Activated CD4-positive, alpha-beta T cell treated with anti-CD3 and anti-CD28 coated beads, Interleukin-2, amount 50 U/mL, for 48 hours (primary cell): ENCODE measurements at places on chromosomes 6 and 20.

- no peak for DNase-seq
These were observed 27.5 kb downstream of the TGM2 start for GRCh38 chr20:38137441-38138037.

DNA sequence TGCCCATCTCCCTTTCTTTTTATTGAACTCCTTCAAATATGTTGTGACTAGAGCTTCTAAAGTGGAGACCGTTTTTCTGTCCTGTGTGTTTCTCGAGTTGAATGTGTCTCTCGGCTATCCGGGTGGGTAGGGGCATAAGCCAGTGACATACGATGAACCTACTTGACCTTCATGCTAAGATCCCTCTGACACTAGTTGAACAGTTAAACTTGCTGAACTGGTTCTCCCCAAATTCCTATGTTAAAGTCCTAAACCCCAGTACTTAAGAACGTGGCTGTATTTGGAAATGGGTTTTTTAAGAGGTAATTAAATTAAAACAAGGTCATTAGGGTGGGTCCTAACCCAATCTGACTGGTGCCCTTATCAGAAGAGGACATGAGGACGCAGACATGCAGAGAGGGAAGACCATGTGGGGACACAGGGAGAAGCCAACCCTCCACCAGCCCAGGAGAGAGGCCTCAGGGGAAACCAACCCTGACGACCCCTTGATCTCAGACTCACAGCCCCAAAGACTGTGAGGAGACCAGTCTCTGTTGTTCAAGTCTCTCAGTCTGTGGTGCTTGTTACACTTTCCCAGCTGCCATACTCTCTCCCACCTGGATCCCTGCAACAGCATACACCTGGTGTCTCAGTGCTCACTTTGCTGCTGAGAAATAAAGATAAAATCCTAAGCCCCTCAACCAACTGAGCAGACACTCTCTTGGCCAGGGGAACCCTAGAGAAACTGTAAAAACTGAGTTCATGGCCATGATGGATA lies 208.4 kb downstream of the MYLK4 start:
- DNase-seq: no peak

- no peak for DNase-seq
These were observed 58.6 kb downstream of the TGM2 start for GRCh38 chr20:38106461-38106860.

GRCh38 chr6:25016014-25016720 lies 80.4 kb upstream of the RIPOR2 start:
- no peak for DNase-seq

DNA sequence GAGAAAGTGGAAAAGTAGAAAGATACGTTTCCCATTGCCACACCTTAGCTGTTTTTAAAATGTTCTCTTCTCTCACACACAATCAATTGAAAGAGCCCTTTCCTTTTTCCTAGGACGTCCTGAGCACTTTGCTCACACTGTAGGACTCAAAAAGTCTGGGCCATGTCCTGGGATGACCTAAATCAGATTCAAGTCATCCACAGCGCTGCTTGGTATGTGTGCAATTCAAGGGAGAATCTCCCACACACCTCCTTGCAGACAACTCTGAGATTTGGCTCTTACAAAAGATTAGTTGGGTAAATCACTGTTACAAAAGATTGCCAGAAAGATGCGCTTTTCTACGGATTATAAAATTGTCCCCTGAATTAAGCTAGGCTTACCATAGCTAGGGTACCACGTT lies 130.1 kb downstream of the RNASET2 start:
- no peak for DNase-seq

- DNase-seq: no peak
These were observed 56.1 kb upstream of the FOXQ1 start for GRCh38 chr6:1255636-1256365.

- no peak for DNase-seq
These were observed 277.6 kb upstream of the RNF217 start for GRCh38 chr6:124684621-124685020.

- no peak for DNase-seq
These were observed 348.3 kb upstream of the ZFP64 start for GRCh38 chr20:52539891-52540290.

GRCh38 chr6:72792692-72793091 lies 170.8 kb downstream of the KCNQ5 start:
- DNase-seq: no peak

GRCh38 chr6:74534465-74535211 lies 671.2 kb downstream of the COL12A1 start:
- no peak for DNase-seq

- no peak for DNase-seq
These were observed 50.2 kb downstream of the CEP162 start for GRCh38 chr6:84177241-84177640.

DNA sequence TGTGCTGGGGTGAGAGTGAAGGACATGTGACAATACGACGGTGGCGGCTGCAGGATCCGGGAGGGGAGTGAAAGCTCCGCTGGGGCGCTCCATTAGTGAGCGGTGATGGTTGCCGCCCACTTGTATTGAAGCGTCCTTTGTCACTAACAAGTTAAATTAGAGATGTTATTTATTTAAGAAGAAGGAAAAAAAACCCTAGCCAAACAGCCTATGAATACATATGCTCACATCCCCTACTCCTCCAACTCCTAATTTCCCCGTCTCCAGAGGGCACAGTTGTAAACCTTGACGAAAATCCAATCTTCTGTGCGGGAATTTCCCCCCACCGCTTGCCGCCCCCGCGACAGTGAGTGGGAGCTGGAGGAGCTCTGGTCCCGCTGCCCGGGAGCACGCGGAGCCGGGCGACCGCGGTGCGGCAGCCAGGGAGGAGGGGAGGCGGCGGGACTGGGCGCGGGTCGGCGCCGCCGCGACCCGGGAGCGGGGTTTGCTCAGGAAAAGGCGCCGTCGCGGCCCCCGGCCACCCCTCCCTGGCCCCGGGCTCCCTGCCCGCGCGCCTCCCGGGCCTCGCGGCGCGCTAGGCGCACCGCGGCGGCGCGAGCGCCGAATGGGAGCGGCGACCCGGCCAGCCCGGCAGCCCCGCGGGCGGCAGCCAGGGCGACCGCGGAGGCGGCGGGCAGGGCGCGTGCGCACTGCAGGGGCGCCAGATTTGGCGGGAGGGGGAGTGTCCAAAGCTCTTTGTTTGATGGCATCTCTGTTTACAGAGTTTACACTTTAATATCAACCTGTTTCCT lies at the start of gene MYB:
Gene MYB (plus strand): TSS at position 767 of the 791 bp plus-strand sequence. CDS start 206 bp downstream, outside the sequence.
- DNase-seq: peak; percentile 80

- DNase-seq: no peak
These were observed 786.2 kb downstream of the C6orf118 start for GRCh38 chr6:164523087-164523654.

DNA sequence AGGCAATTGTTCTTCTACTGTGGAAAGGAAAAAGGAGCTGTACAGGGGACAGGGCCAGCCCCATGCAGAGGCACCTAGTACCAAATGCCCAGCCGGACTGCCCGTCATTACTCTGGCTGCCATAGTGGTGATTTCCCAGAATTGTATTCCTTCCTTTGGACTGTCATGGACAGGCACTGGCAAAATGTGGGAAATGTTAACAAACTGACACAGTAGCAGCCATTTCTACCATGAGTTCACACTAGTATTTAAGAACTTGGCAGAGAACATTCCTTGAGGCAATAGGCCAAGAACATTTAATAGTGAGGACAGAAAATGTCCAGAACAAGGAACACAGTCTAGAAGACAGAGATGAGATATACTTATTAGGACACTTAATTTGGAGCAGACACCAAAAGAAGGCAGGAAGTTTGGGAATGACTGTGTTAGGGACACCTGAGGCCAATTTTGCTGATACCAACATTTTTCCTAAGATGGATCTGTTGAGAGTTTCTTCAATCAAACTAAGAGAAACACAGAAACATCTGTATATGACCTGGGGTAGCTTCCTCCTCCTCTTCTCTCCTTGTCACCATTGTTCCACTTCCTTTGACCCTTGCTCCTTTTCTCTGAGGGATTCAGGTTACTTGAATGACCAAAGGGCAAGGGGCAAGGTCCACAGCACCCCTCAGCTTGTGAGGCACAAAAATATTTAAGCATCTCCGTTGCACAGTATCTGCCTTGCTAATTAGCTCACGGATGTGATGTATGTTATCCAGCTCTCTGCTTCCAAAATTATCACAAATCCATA lies 14.9 kb downstream of the ADTRP start:
- no peak for DNase-seq

DNA sequence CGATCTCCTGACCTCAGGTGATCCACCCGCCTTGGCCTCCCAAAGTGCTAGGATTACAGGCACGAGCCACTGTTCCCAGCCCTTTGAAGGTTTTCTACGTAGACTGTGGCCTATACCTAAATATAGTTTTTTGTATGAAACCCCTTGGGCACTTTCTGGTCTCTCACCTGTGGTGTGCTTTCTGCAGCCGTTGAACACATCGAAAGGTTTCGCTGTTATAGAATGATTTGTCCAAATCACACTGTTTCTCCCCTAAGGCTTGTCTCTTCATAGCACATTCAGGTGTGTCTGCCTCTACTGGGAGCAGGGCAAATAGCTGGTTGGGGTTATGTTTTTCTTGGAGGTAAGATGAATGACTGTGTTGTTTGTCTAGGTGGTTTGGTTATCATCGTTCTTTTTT lies 597.9 kb downstream of the RNF144B start:
- no peak for DNase-seq

DNA sequence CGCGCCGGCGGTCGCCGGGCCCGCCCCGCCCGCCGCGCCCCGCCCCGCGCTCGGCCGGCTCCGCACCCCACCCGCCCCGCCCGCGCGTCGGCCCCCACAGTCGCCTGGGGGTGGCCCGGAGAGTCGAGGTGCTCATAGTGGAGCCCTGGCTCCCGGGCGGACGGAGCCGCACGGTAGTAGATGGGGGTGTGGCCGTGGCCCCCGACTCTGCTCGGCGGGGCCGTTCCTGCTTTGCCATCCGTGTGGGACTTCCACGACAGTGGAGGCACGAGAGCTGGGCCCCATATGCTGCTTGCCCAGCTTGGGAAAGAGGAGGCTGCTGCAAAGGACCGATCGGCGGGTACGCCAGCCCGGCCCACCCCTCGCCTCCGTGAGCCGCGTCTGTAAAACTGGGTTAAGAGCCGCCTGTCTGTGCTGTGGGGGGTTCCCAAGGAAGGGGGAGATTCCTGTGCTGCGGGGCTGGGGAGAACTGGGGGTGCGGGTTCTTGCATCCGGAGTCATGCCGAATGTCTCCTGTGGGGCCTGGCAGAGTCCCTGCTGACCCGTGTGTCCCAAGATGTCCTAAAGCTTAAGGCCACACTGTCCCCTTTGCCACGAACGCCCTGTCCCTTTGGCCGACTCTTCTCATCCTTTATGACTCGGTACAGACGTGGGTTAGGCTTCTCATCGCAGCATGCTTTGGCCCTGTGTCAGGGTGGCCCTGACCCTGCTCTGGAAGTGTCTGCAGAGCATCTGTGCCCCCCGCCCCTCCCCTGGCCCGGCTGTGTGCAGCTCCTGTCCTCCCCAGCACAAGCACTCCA lies at the start of gene OPRL1:
Gene OPRL1 (plus strand): TSS at position 70 of the 800 bp plus-strand sequence. CDS start 12,639 bp downstream, outside the sequence.
- DNase-seq: no peak

DNA sequence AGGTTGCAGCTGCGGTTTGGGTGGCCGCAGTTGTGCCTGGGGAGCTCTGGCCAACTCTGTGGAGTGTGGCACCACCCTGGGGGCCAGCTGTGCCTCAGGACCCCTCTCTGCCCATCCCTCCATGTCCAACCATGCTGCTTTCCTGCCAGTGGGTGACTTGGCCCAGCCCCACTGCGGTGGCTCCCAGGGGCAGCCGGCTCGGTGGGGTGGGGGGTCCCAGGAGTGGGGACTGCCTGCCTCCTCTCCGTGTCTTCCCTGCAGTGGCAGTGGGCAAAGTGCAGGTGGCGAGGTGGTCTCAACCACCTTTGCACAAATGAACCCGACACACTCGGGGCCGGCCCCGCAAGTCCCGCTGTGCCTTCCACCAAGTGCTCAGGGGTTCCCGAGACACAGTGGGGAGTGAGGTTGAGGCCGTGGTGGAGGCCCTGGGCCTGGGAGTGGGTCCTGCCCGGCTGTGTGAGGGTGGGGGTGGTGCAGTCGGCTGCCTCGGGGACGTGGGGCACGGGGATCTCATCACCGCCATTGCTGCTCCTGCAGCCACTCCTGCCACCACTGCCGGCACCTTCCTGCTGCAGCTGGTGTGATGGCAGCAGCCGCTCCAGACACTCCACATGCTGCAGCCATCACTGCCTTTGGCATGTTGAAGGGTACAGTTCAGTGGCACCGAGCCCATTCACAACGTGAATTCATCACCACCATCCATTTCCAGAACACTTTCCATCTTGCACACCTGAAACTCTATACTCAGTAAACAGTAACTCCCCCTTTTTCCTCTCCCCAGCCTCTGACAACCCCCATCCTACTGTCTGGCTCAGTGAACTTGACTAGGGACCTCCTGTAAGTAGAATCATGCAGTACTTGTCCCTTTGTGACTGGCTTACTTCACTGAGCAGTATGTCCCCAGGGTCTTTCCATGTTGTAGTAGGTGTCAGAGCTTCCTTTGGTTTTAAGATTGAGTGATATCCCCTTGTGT lies 10.7 kb upstream of the SLCO4A1 start:
- no peak for DNase-seq

DNA sequence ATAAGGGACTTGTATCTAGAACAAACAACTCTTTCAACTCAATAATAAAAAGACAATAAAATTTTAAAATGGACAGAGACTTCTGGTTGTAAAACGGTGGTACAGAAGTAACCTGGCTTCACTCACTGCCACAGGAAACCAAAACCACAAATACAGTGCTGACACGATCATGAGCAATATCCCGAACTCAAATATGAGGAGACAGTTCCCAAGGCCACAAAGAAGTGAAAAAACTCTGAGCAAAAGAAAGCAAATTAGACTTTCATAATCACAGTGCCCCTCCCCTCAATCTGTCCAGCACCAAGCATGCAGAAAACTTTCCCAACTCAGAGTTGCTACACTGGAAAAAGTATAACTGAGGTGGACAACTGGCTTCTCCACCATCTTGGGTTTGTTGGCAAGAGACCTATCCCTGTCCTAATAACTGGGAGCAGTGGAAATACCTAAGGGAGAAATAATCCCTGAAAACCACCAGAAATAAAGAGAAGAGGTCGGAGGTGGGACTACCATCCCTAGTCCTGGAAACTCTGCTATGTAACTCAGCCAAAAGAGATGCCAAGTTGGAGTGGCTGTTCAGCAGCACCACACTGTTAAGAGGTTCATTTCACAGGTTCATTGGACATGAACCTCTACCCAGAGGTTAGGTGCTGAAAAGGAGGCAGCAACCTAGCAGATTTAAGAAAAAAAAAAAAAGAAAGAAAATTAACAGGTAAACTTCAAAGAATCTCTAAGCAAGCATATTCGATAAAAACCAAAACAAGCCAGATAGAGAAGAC lies 55.5 kb downstream of the REV3L start:
- DNase-seq: peak; percentile 29

GRCh38 chr20:36281785-36282380 lies 24.3 kb upstream of the DLGAP4 start:
- no peak for DNase-seq

- no peak for DNase-seq
These were observed 54.7 kb downstream of the OR2B6 start for GRCh38 chr6:28011722-28012121.

GRCh38 chr6:63910863-63911551 lies 275.4 kb downstream of the PHF3 start:
- DNase-seq: no peak

DNA sequence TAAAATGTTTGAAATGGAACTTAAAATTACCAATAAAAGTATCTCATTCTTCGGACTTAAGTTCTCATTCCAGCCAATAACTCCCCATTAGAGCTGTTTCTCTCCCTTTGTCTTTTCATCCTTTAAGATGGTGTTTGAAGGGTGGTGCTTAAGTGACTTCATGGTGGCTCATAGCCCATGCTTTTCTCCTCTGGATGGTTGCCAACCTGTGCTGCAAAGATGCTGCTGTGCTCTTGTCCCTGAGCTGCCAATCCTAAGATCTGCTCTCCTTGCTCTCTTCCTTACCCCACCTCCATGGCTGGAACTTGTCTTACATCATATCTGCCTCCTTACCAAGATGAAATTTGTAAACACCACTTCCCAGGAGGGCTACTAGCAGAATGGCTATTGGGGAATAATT lies 31.6 kb upstream of the PNRC1 start:
- no peak for DNase-seq
